ENCODE measurements at places on chromosomes 3 and 15.

DNA sequence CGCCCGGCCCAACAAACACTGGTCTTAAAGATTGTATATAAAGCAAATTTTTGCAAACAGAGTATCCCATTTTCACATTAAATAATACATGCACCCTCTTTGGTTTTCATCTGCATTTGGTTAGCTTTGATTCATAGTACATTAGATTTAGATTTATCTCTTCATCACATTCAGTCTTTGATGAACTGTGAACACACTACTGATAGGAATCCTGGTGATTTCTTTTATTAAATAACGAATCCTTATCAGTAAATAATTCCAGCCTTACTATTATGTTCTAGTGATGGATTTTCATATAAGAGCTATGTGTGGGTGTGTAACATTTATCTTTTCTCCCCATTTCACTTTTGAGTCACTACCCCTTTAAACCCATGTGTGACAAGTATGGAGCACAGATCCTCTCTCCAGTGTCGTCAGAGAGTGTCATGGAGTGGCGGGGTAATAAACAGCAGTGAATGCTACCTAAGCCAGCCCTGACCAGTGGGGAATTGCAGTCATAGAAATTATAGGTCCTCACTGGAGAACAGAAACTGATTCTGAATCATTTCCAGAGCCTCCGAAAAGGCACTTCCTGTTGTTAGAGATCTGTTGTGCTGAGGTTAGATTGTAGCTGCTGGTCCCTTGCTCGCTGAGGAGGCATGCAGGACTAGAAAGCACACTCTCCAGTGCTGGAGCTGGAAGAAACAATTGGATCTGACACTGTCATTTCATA is 22.0 kb downstream of the SLC7A14 start:
- no peaks in the 10 kb centered on the region for H3K36me3 ChIP-seq
- H3K4me1 ChIP-seq = peaks cover 2% of the 10 kb centered on the region
- no peak overlapping the region for H3K27ac ChIP-seq
- no peak for DNase-seq
- H3K27me3 ChIP-seq = no peaks in the 10 kb centered on the region

- no peaks in the 10 kb centered on the region for H3K27me3 ChIP-seq
- H3K36me3 ChIP-seq = no peaks in the 10 kb centered on the region
- H3K27ac ChIP-seq = no peak overlapping the region
- H3K4me1 ChIP-seq = no peaks in the 10 kb centered on the region
These were observed 14.3 kb upstream of the SHQ1 start for GRCh38 chr3:72862314-72863090.

- H3K36me3 ChIP-seq = no peaks in the 10 kb centered on the region
- H3K4me3 ChIP-seq = no peak overlapping the region
- no peak overlapping the region for H3K27ac ChIP-seq
- H3K4me1 ChIP-seq = peaks cover 7% of the 10 kb centered on the region
- DNase-seq = no peak
- no peaks in the 10 kb centered on the region for H3K27me3 ChIP-seq
These were observed 97.1 kb downstream of the CD47 start for GRCh38 chr3:107993771-107994170.

- no peaks in the 10 kb centered on the region for H3K27me3 ChIP-seq
- no peak overlapping the region for H3K27ac ChIP-seq
- no peak for DNase-seq
- H3K4me1 ChIP-seq = peaks cover 37% of the 10 kb centered on the region
- no peak overlapping the region for H3K4me3 ChIP-seq
- H3K36me3 ChIP-seq = no peaks in the 10 kb centered on the region
These were observed 56.1 kb downstream of the ST6GAL1 start for GRCh38 chr3:186986406-186986805.

DNA sequence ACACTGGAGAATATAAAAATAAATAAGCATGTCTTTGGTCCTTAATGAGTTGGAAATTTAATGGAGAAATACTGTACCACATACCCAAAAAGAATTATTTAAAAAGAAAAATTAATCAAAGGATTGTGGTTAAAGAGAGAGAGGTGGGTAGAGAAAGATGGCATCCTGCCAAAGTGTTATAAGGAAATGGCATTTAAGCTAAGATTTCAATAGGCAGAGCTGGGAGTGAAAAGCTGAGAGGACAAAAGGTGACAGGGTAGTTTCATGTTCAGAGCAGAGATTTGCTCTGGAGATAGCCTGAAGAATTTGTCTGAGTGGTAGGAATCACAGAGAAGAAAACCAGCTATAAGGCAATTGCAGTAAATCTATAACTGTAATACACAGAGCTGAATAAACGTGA is 181.0 kb downstream of the SI start:
- no peak for DNase-seq
- H3K36me3 ChIP-seq = no peaks in the 10 kb centered on the region
- H3K4me1 ChIP-seq = no peaks in the 10 kb centered on the region
- no peaks in the 10 kb centered on the region for H3K27me3 ChIP-seq
- H3K27ac ChIP-seq = no peak overlapping the region
- H3K4me3 ChIP-seq = no peak overlapping the region

DNA sequence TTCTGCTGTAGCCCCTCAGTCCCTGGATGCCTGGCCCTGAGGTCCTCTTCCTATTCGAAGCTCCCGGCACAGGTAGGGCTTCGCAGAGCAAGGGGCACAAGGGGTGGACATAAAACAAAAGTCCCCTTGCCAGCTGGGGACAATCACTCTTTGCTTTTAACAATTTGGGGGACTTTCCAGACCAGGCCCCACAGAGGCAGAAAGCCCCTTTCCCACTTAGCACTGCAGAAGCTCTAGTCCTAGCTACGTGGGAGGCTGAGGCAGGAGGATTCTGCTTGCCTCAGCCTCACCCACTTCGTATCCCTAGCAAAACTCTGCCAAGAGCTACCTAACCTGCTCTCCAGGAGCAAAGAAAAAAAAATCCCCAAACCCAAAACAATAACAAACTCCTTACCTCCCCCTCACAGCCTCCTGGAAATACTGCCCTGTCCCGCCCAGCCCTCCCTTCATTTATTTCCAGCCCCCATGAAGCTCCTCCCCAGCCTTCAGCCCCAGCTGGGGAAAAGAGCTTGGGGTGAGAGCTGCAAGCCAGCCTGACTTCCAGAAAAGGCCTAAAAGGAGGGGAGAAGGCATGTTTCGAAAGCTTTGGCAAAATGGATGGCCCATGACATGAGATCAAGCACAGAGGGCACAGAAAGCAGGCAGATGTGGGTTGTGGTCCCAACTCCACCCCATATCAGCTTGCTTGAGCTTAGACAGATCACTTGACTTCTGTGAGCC is at the start of gene CIDEC:
Gene CIDEC (minus strand): TSS at position 424 of the 720 bp plus-strand sequence. CDS start 1,767 bp downstream, outside the sequence.
- no peaks in the 10 kb centered on the region for H3K36me3 ChIP-seq
- H3K27me3 ChIP-seq = no peaks in the 10 kb centered on the region
- DNase-seq = no peak

DNA sequence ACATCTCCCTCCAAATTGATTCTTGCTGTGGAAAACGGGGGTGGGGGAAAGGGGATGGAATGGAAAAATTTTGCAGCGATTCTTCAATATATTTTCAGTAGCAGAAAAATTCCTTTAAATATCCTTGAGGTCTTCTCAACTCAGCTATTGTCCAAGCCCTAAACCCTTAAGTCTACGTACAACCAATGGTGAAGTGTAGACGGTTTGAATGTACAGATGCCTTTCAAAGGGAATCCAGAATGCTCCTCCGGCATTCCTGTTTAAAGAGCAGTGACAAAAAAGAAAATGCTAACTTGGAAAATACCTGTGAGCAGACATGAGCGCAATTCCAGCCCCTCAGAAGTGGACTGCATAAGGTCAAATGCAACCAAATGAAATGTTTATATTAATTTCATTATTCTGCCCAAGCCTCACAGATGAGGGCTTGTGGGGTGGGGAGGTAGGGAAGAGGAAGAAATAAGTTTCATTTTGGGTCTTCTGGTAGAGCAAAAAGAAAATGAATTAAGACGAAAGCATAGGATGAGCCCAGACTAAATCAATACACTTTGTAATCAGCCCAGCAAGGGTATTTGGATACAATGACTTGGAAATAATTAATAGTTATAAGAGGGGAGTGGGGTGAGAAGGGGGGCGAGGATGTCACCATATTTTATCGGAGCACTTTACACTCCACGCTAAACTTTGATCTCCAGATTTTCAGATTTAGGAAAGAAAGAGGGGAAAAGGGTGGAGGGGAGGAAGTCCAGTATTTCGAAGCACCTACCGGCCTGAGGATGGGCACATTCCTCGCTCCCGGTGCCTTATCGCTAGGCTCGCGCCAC is 2.7 kb downstream of the FOXP1 start:
- no peaks in the 10 kb centered on the region for H3K36me3 ChIP-seq
- H3K4me1 ChIP-seq = peaks cover 50% of the 10 kb centered on the region
- no peaks in the 10 kb centered on the region for H3K27me3 ChIP-seq
- H3K4me3 ChIP-seq = peak overlapping the region; percentile 98

All from thoracic aorta (tissue), 2 donors.